ENCODE measurements at places on chromosomes 12 and 14. TPM values are rescaled to one million over a fixed set of nuclear protein-coding genes. Genes with fewer than 3 reads are reported as not detected.

The CMA1 gene
- not detected for total RNA-seq

The GPRC5A gene
- 2.9 TPM for total RNA-seq

The CLEC4D gene
- 0.31 TPM for total RNA-seq

The REP15 gene
- total RNA-seq: 3.0 TPM

The NUAK1 gene
- 31.5 TPM for total RNA-seq

The ATP6V1D gene
- 96.3 TPM for total RNA-seq

The PTPRO gene
- 1.2 TPM for total RNA-seq

The PXMP2 gene
- 31.5 TPM for total RNA-seq

The TMEM253 gene
- total RNA-seq: not detected

The DAO gene
- total RNA-seq: not detected

- DNase-seq: no peak
These were observed 10.1 kb downstream of the RNASE1 start for GRCh38 chr14:20792556-20792955.

DNA sequence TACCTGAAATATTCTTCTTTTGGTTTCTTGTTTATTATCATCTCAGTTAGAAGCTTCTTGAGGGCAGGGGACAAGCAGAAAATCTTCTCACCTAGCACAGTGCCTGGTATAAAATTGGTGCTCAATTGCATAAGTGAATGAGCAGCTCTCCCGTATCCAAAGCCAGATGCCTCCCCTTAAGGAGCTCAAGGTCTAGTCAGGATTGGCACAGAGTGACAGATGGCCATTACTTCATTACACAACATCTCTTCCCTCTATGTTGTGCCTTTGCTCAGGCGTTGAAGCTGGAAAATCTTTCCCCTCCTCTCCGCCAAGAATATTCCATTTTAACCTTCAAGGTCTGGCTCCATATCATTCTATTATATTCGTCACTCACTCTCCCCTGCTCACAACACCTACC lies 3.6 kb downstream of the SLC4A8 start:
- no peak for DNase-seq

GRCh38 chr12:13195785-13196129 lies 769 bp upstream of the EMP1 start:
- DNase-seq: peak; percentile 28

- DNase-seq: peak; percentile 92
These were observed 20.1 kb upstream of the PLEKHG3 start for GRCh38 chr14:64684091-64684490.

GRCh38 chr12:49369411-49370145 lies 2.3 kb downstream of the SPATS2 start:
- DNase-seq: peak; percentile 56

- DNase-seq: no peak
These were observed 218.4 kb downstream of the AEBP2 start for GRCh38 chr12:19657732-19658130.

- peak; percentile 92 for DNase-seq
These were observed 5.7 kb upstream of the NOS1 start for GRCh38 chr12:117367006-117367638.

- DNase-seq: no peak
These were observed 59.8 kb downstream of the WASHC4 start for GRCh38 chr12:105167346-105167745.

- no peak for DNase-seq
These were observed 370.2 kb downstream of the DPF3 start for GRCh38 chr14:72523424-72524294.

DNA sequence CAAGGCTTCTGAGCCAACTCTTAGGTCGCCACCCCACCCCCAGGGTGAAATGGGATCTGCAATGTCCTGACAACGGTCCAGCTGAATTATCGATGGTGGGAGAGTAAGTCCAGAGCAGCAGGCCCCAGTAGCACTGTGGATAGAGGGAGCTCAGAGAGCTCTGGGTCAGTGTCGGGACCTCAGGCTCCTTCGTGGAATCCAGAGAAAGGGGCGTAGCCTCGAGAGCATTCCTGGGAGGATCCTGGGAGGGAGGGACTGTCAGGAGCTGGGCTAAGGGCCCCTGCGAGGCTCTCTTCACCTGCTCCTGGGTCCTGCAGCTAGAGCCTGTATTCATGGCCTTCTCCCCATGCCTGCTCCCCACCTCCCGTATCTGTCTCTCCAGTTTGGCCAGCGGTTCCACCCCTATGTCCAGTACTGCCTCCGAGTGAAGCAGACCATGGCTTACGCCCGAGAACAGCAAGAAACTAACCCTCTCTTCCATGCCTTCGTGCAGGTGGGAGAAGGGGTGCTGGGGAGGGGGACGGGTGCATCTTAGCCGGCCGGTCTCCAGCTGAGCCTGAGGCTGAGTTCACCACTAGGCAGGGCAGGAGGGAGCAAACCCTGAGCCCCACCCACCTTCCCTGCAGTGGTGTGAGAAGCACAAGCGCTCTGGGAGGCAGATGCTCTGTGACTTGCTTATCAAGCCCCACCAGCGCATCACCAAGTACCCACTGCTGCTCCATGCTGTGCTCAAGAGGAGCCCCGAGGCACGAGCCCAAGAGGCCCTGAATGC lies 6.6 kb downstream of the PLEKHG6 start:
- DNase-seq: no peak

DNA sequence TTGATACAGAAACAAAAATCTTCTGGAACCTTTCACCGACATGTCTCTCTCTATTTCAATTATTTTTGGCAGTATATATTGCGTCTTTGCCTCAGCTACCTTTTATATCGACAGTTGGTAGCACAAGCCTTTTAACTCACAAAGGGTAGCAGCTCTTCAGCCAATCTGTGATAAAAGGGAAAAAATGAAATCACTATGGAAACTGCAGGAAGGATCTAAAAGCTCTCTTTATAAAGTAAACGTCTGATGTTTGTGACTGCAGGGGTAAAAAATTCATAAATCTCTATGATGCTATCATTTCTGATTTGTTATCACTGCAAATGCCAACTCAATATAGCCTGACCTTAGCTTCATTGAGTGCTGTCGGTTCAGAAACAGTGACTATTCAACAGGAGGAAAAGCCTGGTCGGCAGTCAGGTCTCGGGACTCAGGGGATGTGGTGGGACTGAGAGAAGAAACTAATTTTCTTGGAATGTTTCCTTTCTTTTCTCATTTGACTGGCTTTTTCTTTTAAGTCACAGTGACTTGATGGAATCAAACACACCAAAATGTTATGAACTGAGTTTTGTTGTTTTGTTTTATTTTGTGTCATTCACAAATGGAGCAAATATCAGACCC lies 5.9 kb upstream of the RMST start:
- no peak for DNase-seq

GRCh38 chr14:69625299-69626131 lies 14.1 kb downstream of the SUSD6 start:
- DNase-seq: no peak

- DNase-seq: peak; percentile 69
These were observed 2.6 kb upstream of the TAMALIN start for GRCh38 chr12:52004042-52004648.

- no peak for DNase-seq
These were observed 912.7 kb upstream of the LRFN5 start for GRCh38 chr14:40694023-40694422.

DNA sequence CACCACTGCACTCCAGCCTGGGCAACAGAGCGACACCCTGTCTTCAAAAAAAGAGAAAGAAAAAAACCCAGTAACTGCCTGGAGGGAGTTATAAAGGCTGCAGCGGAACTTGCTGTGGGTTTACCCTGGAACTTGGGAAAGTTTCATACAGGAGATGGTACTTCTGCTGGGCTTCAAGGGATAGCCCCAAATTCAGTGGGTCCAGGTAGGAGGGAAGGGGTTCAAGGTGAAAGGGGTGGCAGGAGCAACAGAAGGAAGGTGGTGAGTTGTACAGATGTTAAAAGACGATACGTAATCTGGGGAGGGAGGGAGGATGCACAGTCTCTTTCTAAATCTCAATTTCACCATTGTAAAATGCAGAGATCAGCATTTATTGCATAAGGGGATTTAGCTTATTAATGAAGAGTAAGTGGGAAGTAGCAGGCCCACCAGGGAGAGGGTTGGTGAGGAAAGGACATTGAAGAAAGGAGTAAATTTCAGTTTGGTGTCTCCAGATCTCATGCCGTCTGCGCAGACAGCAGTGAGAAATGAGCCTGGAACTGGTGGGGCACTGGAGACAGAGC lies 8.5 kb upstream of the GAS2L3 start:
- no peak for DNase-seq

GRCh38 chr12:11204173-11204572 lies 17.4 kb upstream of the TAS2R42 start:
- no peak for DNase-seq

GRCh38 chr14:96092936-96093335 lies 53.8 kb downstream of the C14orf132 start:
- no peak for DNase-seq

DNA sequence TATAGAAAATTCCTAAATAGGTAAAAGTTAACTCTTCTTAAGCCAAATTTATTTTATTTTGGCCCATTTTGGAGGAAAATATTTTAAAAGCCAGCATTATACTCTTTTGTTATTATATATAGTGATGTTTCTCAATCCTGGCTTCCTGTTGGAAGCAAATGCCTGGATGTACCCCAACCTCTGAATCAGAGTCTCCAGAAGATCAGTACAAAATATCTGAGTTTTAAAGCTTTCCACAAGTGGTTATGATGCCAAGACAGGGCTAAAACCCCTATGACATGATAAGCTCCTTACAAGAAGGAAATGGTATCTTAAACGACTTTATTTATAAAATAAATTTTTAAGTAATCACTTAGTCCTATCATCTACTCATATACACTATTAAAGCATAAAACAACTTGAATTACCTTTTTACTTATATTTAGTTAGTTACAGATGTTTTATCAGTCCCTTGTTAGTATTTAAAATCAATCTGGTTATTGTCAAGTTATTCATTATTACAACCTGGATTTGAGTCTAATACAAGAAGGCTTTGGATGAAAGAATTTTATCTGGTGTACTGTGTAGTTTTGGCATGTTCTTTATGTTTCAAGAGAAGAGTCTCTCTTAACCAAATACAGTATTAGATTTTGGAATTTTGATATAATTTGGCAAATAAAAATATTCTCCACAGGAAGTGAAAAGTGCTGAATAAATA lies 238.1 kb downstream of the SLC2A13 start:
- DNase-seq: no peak

DNA sequence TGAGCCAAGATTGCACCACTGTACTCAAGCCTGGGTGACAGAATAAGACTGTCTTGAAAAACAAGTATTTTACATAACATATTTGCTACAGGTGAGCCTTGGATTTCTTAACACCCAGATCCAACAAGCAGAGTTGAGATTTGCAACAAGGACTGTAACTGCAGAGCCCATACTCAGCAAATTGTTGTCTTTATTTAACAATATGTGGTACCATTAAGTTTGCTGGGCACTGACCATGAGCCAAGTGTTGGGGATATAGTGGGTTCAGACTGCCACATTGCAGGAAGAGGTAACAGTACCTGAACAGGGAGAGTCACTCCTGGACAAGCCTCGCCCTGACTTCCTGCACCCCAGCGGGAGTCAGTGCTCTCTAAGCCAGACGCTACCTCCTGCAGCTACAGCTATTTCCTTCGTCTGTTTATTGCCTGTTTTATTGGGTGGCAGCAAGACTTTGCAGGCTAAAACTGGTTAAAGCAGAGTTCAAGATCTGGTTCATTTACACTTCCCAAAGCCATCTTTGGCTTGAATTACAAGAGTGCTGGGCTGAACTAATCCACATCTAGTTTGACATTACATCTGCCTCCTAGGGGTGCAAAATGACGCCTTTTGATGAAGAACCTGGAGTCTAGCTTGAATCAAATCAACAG lies 12.5 kb downstream of the AHSA1 start:
- DNase-seq: no peak

GRCh38 chr12:56145217-56145616 lies 7.2 kb upstream of the MYL6B start:
- no peak for DNase-seq
